ENCODE measurements at places on chromosomes 5 and 9. TPM values are rescaled to one million over a fixed set of nuclear protein-coding genes. Genes with fewer than 3 reads are reported as not detected.

- DNase-seq: no peak
Measured at GRCh38 chr9:88355166-88355565, 33.1 kb upstream of the SPIN1 start.

DNA sequence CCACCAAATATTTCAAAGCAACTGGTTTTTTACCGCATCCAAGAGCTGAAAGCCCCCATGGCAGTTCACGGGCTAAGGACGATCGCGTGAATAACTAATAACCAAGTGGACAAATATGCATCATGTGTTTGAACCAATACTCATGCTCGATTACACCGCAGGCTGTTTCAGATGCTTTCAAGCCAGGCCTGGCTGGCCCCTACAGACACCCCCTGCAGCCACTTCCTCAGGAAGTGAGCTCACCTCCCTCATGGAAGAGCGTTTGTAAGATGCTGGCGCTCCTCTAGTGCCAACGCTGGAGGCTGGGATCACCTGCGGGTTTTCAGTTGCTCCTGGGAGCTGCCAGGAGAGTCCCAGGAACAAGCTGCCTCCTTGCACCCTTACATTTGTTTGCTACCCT lies 53.9 kb upstream of the PTCH1 start:
- no peak for DNase-seq

DNA sequence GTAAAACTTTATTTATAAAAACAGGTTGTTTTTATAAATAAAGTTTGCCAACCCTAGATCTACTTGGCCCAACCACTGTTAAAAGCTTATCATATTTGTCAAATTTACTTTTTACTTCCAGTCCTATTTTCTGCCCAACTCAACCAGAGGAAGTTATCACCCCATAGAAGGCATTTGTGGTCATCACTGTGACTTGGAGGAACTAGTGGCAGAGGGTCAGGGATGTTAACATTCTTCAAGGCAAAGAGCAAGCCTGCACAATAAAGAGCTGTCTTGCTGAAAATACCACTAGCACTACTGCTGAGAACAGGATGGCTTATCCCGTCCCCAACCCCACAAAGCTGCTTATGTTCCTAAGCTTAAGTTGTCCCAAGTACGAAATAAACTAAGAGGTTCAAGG lies 22.3 kb downstream of the TTC33 start:
- DNase-seq: no peak

DNA sequence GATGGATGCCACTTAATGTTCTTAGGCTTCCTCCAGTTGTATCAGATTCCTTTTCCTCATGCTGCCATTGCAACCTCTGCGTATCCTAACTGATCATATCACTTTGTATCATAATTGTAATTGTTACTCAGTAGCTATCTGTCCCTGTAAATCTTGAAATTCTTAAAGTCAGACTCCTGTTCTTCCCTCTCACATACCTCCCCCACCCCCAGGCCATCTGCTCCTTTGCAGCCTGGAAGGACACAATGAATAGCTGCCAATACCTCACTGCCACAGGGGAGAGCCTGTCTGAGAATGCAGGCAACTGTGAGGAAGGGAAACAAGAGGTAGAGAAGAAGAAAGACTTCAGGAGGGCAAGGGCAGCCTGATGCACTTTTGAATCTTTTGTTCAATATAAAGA lies 228.5 kb downstream of the ENC1 start:
- no peak for DNase-seq

DNA sequence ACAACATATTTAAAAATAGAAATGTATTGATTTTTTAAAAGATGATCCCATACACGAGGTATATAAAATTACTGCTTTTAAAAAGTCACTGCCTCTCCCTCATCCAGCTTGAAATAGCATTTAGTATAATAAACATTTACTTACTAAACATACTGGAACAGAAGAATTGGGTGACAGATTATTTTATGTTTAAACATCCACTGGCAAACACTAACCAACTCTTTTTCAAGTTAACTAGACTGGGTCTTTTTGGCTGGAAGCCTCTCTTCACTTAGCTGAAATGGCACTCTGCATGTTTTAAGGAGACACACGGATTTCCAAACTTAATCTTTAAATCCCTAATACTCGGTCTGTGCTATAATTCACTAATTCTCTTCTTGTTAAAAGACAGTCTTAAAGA lies 19.0 kb downstream of the CTXN3 start:
- DNase-seq: no peak

Gene COQ4
- 18.2 TPM for total RNA-seq

DNA sequence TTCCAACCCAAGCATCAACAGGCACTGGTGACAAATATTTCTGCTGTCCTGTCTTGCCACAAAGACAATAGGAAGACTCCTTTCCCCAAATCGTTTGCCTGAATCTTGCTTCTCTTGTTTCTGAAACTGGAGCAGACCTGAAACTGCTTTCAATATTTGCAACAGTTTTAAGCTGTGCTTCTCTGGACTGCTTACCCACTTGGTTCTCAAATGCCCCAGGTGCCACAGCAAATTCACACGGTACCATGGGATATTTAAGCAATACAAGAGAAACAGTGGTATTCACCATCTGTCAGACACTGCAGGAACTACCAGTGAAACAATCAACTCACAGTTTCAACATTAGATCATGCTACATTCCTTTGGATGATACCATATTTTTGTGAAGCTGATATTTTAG lies 309.4 kb downstream of the PARP8 start:
- DNase-seq: no peak

GRCh38 chr5:150608991-150609390 lies 31.5 kb upstream of the SYNPO start:
- no peak for DNase-seq

DNA sequence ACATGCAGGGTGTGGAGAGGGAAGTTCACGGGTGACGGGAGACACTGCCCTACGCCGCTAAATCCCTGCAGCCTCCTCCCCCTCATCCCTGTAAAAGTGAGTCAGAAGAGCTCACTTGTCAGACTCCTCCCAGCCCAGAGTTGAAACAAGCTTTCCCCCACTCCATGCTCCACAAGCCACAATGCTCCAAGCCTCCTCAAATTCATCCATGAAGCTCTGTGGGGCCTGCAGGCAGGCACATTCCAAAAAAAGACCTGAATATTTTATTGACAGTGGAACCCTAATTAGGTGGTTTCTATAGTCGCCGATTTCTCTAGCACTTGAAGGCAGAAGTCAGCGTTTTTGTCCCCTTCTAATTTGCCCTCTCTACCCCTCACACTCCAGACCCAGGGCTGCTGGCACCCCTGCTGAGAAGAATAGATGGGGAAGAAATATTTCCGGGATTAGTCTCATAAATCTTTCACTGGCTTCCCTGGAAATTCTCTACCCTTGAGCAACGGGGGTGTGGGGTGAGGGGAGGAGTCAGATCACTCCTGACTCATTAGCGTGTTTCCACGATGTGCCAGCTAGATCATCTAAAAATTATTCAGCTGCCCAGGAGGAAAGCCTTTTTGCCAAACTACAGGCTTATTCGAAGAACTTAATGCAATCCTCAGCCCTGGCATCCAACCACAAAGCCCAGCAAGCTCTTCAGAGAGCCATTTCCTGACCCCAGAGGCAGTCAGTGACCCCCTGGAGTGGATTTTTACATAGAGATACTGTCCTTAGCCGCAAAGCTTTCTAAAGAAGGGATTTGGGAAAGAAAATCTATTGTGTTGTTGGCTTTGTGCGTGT lies 97.1 kb downstream of the ENC1 start:
- DNase-seq: no peak

DNA sequence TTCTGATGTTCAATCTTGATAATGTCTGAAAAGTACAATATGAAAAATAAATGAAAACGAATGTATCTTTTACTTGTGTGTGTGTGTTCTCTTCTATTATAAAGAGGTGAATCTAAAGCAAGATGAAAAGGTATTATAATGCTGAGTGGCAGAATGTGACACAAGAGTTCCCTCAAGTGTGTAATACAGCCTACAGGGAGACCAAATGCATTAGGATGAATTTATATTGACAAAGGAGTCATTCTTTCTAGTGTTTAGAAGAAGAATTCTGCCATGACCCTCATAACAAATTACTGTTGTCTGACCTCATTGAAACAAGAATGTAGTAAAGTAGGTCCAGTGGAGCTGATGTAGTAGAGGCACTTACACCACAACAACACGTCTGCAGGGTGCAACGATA lies 1119.0 kb upstream of the CDH10 start:
- no peak for DNase-seq

DNA sequence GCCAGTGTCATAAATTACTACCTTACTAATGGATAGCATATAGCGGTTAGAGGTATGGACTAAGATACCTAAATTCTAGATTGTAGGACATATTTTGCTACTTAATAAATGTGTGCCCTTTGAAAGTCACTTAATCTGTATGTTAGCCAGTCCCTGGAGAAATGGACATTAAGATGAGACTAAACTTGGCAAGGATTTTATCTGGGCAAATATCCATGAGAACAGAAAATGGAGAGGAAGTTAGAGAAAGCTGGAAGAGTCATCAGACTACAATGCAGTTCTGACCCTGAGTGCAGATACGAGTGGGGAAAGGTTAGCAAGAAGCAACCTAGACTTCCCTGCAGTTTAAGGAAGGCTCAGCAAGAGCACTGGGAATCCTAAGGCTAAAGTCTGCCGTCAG lies 33.0 kb downstream of the TBCA start:
- DNase-seq: no peak

Gene PCDHGB7
- 7.6 TPM for total RNA-seq

GRCh38 chr9:113808391-113809358 lies 67.4 kb upstream of the ZNF618 start:
- peak; percentile 25 for DNase-seq

DNA sequence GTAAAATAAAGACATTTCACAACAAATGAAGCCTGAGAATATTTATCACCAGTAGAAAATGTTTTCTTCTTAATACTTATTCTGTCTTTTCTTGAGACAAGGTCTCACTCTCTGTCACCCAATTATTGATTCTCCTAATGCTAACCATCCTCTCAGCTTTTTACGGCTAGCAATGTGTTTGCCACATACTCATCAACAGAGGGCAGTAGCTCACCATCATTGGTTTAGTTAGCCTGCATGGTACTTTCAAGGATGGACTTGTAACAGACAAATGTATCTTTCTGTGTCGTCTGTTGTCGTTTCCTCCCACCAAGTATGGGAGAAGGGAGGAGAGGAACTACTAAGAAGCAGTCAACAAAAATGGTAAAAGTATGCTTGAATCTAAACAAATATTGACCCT lies 5.9 kb upstream of the ACO1 start:
- DNase-seq: peak; percentile 37

- DNase-seq: no peak
Measured at GRCh38 chr5:35804201-35804653, 52.5 kb upstream of the IL7R start.

- peak; percentile 4 for DNase-seq
Measured at GRCh38 chr5:2008851-2009629, 126.3 kb upstream of the IRX4 start.

- DNase-seq: peak; percentile 24
Measured at GRCh38 chr9:96061293-96061987, 185.9 kb downstream of the ERCC6L2 start.

GRCh38 chr5:32231241-32231640 lies 57.1 kb upstream of the GOLPH3 start:
- no peak for DNase-seq

Gene ZNF366
- total RNA-seq: 1.1 TPM

Gene C9orf153
- 0.79 TPM for total RNA-seq

DNA sequence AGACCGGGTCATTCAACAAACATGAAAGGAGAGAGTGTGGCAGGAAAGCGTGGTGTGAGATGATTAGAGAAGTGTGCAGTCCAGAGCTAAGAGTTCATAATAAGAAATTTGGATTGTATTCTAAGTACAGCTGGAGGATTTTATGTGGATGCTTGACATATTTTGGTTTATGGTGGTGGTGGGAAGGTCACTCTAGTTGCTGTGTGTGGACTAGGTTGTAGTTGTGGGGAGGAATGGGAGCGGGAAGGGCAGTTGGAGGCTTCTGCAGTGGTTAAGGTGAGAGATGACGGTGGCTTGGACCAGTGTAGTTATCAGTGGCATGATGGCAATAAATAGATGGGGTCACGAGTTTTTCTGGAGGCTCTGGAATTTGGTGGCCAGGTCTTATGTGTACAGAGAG lies 45.7 kb upstream of the GPR151 start:
- DNase-seq: no peak

DNA sequence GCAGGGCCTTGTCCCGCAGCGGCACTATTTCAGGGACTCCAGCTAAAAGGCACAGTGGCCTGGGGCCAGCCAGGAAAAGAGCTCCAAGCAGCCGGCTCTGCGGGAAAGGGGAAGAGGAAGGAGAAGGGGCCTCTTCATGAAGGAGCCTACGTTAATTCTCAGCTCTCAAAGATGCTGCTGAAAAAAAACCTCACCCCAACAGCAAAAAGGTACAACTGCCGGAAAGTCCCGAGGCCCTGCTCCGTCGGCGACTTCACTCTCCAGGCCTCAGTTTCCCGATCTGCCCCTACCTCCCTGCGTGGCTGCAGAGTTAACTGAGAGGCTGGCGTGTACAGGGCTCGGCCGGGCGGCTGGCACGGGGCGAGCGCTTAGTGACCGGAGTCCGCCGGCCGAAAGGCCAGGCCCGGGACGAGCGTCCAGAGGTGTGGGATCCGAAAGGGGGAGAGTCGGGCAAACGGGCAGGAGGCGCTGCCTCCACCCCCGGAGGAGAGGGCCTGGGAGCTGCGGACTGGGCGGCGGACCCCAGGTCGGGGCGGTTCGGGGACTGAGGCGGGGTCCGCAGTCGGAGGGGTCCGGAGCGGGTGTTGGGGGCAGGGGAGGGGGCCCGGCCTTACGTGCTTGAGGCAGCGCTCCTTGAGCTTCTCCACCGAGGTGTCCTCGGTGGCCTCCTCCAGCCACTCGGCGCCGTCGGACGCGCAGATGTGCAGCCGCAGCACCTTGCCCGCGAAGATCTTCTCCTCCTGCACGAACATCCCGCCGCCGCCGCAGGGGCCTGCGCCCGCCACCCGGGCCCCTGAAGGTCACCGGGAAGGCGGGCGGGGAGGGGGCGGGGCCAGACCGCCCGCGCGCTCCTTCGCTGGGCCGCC lies 529 bp downstream of the UBAC1 start:
- DNase-seq: no peak
